Stimulated activated CD4-positive, alpha-beta T cell treated with anti-CD3 and anti-CD28 coated beads, Interleukin-1b, Interleukin-23, amount 100 ng/mL, for 1 hour (primary cell): ENCODE measurements at places on chromosomes 2 and 18.
A peak's percentile ranks its signal among the peaks of the same experiment; 100 is the strongest.

GRCh38 chr2:179802051-179802882, 59.1 kb downstream of the ZNF385B start:
- no peak for DNase-seq

GRCh38 chr2:143685421-143686078, 556.3 kb downstream of the ARHGAP15 start:
- DNase-seq: no peak

DNA sequence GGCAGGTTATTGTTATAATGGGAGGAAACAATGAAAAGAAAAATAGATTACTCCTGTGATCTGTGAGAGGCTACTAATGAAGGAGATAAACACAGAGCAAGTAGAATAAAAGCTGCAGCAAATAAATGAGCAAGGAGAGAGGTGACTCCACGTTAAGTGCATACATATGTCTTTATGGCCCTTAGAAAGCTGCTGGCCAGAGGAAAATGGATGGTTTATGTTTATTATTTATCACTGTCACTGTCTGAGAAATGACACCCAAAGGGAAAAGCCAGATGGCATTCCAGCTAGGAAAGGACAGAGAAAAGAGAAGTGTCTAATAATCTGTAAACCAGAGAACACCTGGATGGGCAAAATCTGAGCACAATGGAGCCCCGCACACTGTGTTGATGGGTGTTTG, 122.9 kb upstream of the DDX18 start:
- DNase-seq: no peak

- DNase-seq: no peak
Measured at GRCh38 chr2:171858397-171858958, 35.6 kb downstream of the SLC25A12 start.

- no peak for DNase-seq
Measured at GRCh38 chr18:11840493-11840892, 10.7 kb upstream of the CHMP1B start.

DNA sequence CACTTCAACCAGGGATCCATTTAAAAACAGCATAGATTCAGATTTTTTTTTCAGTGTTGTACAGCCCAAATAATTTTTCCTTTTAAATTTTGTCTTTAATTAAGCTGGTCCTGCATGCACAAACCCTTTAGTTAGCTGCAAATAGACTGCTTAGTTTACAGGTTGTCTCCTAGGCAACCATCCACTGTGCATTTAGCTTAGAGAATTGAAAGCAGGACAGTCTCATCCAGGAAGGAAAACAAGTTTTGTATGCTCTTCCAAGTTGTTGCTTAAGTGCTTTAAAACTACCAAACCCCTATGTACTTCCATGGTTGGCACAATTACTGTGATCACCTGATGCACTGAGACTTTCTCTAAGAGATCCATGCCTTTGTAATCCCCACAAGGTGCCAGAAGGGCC, at the start of gene MAP3K19:
Gene MAP3K19, minus strand, starts transcription at position 148 of the 400 bp plus-strand sequence. CDS start 22,800 bp downstream, outside the sequence.
- no peak for DNase-seq

DNA sequence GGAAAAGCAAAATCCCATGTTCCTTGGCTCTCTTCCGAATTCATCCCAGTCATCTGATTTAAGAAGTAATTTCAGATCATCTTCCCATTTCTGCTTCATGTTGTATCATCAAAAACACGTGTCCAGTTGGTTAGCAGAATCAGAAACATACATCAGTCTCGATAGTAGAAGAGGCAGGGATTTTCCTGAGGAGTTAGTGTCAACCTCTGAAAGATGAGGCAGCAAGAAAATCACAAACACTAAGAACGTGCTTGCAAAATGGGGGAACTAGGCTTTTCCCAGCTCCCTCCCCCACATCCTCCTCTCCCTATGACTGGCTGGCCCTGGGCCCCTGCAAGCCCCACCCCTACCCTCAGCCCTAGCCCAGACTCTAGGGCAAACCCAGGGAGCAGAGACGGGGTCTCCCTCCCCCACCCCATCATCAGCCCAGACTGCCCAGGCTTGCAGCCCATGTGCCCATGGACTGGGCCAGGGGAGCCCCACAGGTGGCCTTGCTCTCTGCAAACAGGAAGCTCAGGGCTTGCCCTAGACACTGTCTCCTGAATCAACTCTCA, 161.0 kb upstream of the ID2 start:
- no peak for DNase-seq

DNA sequence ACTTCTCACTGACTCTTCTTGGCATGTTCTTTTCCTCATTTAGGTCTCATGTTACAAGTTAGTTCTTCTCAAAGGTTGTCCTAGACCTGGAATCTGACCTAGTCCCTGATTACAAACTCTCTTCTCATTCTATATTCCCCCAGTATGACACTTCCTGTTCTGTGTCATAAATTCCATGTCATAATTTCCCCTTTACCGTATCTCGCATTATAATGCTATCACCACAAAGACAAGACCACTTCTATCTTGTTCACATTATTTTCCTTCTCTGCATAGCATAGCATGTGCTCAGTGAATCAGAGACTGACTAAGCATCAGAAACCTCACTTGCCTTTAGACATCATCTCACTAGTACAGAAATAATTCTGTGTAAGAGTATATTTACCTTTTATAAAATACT, 63.6 kb upstream of the CAVIN2 start:
- DNase-seq: no peak

DNA sequence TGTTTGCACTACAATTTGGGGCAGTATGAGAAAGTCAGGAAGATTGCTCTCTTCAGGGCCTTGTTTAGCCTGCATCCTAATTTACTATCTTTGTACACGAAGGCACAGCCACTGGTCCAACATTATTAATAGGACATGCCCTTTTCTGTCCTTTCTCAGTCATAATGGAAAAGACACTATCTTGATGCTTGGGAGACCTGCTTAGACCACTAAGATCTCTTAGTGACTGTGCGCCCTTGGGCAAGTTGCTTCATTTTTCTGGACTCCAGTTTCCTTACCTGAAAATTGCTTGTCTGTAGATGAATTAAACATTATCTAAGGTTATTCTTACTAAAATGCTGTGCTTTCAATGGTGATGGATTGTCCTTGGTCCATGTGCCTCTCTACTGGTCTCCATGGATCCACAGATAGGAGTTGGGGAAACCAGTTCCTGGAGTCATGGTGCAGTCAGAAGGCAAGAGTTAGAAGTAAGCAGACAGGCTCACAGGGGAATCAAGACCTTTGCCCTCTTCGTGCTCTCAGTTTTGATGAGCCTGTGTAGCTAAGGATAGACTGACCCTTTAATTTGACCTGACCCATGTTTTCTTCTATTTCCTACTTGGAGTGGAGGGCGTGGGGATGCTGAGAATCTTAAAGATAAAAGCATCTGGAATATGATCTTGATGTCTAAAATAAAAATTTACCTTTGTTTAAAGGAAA, 114.0 kb downstream of the RAPGEF4 start:
- DNase-seq: no peak

DNA sequence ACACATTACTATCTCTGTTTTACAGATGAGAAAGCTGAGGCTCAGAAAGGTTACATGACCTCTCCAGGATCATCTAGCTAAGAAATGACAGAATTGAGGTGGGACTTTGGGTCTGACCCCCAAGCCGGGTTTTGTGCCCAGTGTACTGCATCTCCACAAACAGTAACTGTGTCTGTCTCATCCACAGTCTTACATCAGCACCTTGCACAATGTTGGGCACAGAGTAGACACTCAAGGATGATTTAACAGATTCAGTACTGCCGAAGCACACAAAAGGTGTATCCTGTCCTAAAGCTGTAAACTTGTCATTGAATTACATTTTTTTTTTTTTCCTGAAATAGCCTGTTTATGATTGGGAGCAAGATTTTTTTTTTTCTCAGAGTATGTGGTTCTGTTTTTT, 84.8 kb downstream of the ADCYAP1 start:
- no peak for DNase-seq

- no peak for DNase-seq
Measured at GRCh38 chr18:48548011-48548771, 9.4 kb downstream of the CTIF start.

- DNase-seq: no peak
Measured at GRCh38 chr2:215680605-215681598, 245.0 kb upstream of the FN1 start.

GRCh38 chr2:43034242-43034619, 192.2 kb downstream of the ZFP36L2 start:
- DNase-seq: no peak

GRCh38 chr2:169862816-169863215, 35.6 kb downstream of the UBR3 start:
- no peak for DNase-seq

DNA sequence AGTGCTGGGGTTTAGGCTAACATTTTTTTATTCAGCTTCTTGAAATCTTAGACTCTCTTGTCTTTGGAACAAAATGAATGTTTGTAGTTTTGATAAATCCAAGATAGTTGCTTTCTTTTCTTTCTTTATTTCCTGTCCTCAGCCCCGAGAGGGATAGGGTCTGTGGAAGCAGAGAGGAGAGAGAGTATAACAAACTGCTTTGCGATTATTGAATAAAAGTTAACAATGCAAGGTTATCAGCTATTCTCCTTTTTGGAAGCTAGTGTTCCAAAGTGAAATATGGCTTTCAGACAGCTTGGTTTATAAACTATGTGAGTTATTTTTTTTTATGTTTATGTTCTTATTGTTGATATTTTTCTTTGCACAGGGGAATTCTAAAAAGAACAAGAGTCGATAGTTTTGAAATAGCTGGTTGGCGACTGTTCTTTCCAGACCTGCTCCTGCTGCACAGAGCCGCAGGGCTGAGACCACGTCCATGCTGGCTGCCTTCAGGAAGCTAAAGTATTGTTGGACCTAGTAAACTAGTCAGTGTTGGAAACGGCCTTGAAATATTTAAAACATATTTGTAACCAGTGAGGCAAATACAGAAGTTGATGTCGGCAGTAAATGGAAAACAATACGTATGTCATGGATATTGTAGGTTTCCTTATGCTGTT, 15.5 kb upstream of the STON1 start:
- no peak for DNase-seq

DNA sequence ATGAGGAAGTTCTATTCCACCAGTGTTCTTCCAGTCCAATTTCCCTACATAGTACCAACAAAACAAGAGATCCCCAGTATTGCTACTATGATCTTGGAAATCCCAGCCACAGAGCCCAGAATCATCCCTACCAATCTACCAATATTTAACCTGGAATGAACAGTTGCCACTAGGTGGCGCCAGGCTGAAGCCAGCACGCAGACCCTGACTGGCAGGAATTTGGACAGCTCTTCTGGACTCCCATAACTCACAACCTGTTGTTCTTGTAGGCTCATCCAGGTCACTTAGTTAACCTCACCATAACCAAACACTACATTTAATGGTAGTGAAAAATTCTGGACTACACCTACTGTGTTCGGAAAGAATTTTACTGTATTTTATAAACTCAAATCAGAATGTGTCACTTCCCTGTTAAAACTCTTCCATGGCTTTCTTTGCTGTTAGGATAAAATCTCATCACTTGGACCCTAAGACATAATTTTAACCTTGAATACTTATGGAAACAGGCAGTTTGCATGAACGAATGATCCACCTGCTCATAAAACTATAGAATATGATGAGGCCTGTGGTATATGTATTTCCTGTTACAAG, 59.8 kb upstream of the SLC38A11 start:
- peak; percentile 40 for DNase-seq

DNA sequence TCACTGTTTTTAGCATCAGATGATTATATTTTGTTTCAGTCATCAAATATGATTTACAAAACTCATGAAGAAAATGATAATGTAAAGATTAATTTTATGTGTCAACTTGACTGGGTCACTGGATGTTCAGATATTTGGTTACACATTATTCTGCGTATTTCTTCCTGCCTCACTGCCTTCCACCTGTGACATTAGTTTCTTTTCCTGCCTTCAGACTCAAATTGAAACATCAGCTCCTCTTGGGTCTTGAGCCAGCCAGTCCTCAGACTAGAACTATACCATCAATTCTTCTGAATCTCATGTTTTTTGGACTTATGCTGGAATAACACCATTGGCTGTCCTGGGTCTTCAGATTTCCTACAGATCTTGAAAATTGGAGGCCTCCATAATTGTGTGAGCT, 96.7 kb downstream of the ZNF385B start:
- DNase-seq: no peak

GRCh38 chr2:96927405-96928171, 57.7 kb upstream of the SEMA4C start:
- no peak for DNase-seq

DNA sequence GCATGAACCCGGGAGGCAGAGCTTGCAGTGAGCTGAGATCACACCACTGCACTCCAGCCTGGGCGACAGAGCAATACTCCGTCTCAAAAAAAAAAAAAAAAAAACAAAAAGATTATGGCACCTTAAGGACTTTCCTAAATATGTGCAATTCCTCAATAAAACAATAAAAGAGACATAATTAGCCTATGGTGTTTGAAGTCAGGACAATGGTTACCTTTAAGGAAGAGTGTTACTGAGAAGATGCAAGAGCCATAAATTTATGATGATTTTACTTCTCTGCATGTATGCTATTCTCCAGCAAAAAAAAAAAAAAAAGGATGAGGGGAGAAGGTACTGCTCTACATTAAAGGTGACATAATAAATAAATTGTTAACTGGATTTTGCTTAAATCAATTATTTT, 208.2 kb upstream of the STK17B start:
- DNase-seq: no peak

GRCh38 chr2:229553091-229553490, 161.3 kb downstream of the DNER start:
- no peak for DNase-seq

DNA sequence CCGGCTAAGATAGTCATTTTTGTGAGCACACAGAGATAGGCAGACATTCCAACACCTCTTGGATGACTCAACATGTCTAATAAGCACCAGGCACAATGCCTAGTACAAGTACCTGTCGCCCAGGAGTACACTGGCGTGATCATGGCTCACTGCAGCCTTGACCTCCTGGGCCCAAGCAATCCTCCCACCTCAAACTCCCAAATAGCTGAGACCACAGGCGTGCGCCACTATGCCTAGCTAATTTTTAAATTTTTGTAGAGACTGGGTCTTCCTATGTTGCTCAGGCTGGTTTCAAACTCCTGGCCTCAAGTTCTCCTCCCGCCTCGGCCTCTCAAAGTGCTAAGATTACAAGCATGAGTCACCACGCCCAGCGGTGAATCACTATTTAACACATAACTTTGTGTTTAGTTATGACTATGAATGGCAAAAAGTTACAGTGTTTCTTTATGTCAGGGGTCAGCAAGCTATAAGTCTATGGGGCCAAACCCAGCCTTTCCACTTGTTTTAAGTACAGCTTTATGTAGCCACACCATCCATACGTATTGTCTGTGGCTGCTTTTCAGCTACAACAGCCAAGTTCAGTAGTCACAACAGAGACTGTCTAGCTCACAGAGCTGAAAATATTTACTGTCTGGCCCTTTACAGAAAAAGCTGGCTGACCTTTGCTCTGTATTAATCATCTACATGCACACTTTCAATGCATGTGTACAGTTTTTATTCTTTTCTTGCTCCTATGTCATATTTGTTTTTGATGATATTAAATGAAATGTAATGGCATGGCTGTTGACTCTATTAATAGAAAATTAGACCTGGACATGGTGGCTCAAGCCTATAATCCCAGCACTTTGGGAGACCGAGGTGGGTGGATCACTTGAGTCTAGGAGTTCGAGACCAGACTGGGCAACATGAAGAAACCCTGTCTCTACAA, 18.7 kb downstream of the ORC2 start:
- no peak for DNase-seq
